ENCODE measurements at places on chromosomes 3 and 15.

GRCh38 chr3:5202222-5202621 is 14.7 kb downstream of the EDEM1 start:
- DNase-seq = no peak

DNA sequence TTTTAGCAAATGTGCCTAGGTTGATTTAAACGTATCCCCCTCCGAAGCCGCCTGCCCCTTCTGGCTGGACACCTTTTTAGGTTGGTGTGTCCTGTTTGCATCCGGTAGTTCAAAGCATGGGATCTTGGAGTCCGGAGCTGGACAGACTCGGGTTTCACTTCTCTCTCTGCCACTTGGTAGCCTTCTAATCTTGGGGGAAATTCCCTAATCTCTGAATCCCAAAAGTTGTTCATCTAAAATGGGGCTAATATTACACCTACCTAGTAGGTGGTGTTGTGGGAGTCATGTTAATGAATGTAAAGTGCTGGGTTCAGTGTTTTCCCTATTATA is 760 bp downstream of the FANCI start:
- no peak for DNase-seq

GRCh38 chr3:37963016-37963415 is 27.6 kb upstream of the VILL start:
- no peak for DNase-seq

- peak; percentile 12 for DNase-seq
These were observed 43.1 kb downstream of the XXYLT1 start for GRCh38 chr3:195227871-195228270.

GRCh38 chr15:35000511-35000910 is 12.4 kb upstream of the ZNF770 start:
- peak; percentile 98 for DNase-seq

DNA sequence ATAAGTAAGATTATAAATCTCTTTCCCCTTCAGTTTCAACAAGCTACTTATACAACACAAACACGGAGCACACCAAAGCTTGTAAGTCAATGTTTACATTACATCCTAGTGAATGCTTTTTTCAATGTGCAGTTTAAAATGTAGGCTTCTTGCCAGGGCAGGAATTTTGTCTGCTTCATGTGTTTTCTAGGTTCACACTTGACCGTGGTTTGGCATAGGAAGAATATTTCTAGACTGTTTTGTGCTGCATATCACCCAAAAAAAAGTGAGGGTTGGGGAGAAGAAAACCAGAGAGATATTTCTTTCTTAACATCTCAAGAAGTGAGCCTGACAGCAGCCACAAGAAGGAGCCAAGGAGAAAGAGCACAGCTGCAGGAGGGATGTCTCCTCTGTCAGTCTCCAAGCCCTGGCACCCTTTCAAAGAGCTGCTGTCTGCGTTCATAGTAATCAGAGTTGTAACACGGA is 255.8 kb downstream of the MEIS2 start:
- no peak for DNase-seq

DNA sequence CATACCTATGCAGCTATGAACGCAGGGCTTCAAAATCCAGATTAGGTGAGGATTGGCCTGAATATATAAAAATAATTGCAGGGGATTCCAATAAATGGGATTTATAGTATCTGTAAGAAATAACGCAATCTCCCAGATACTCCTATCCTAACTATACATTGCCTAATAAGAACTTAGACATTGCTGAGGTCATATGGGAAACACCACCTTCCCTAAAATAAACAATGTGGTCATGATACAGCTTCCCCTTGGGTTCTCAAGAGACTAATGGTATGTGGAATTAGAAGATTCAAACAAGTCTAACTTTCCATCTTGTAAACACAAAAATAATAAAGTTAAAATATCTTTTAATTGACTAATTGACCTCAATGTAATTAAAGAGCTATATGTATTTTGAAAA is 28.2 kb downstream of the UBE3A start:
- DNase-seq = peak; percentile 74

- DNase-seq = no peak
These were observed 80.1 kb downstream of the FEZF2 start for GRCh38 chr3:62293051-62293780.

- peak; percentile 76 for DNase-seq
These were observed 5.5 kb downstream of the BMF start for GRCh38 chr15:40102897-40103858.

DNA sequence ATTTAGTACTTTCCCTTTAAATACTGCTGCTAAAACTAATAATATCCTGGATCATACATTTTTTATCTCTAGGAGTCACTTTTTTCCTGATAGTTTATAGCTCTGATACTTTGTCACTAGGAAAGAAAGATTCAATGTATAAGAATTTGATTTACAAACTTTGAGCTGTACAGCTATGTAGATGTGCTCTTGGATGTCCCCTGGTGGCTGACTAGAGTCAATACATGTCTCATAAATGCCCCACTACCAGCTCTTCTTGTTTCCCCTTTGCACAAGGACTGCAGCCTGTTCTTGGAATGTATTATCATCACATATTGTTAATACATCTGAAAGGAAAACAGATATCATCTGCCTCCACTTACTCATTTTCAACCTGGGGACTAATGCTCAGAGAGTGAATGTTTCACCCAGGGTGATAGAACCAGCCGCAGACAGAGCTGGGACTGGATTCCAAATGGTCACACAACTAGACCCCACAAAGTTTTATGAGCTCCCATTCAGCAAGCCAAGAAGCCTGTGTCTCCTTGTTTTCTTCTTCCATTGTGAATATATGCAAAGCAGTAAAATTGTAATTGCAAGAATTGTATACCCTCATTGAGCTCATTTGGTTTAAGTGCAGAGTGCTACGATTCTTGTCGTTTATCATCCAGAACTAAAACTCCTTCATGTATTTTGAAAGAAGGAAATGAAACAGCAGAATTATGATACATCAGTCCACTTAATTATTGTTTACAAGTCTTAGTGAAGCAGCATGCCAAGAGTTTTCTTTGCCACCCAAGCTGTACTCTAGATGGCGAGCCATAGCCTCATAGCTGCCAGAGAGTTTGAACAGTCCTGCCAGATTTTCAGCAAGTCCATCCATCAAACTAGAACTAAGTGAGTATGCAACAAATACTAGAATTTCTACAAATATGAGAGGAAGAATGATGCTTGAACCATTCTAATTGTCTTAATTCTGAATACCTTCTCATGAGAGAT is 261.6 kb upstream of the LMCD1 start:
- peak; percentile 61 for DNase-seq

- peak; percentile 100 for DNase-seq
These were observed 252.2 kb upstream of the TBL1XR1 start for GRCh38 chr3:177449360-177450006.

GRCh38 chr3:58955308-58955707 is 94.5 kb downstream of the CFAP20DC start:
- no peak for DNase-seq

GRCh38 chr3:20405231-20405630 is 219.2 kb upstream of the SGO1 start:
- no peak for DNase-seq

DNA sequence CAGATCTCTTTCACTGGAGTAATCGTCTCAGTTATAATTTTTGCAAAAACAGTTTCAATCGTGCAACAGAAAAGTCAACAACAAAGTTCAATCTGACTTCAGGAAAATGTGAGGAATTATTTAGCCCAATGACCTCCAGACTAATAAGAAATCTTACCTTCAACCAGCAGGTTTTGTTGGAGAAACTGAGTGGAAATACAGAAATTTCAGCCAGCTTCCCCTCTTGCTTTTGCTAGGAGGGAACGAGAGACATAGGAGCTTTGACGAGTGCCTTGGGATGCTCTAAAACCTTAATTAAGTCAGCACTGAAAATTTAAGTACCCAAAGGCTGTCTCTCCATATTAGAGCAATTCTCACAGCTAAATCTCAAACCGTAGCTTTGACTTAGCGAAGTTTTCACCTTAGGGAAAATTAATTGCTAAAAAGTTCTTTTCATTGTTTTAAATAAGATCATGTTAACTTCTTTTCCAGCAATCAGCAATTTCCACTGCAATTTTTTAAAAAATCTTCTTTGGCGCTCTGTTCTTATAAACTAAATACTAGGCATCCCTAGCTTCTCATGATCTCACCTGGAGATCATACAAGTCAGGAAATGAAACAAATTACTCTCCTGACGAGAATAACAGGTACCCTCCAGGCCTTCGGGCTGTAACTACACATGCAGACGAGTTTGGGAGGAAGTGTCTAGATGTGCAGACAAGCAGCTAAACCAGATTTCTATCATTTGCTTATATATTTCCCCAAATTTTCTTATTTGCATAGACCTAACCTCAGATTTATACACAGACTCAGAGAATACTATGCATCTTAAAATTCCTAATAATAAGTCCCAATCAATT is 250.2 kb downstream of the FAM43A start:
- DNase-seq = no peak

- peak; percentile 66 for DNase-seq
These were observed at the start of gene LIPH for GRCh38 chr3:185552358-185552877. Gene LIPH, minus strand, starts transcription at chr3:185552588. Its CDS starts 117 bp downstream, at chr3:185552471.

DNA sequence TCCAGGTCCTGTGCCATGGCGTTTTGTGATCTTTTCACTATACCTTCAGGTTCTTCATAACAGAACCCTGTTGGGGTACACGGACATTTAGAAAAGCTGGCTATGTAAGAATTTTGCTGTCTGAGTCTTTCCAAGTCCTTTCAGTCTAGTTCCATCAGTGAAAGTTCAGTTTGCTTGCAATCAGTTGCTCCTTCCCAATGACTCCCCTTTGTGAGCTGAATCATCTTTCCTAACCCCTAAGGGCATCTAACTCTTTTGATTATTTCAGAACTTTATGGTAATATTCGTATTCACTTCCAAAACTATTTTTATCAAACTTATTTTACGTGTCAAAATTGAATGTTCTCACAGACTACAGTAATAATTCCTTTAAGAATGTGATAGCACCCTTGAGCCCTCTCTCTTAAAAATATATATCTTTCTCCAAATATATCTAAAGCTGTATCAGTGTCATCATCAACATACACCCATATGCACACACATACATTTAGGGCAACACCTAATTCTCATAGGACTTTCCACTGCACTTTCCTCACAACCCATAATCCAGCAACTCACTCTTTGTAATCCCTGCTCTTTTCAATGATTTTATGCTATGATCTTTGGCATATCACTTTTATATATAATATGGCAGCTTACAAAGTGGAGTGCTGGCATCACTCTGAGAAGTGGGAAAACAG is 263.7 kb downstream of the GBE1 start:
- DNase-seq = peak; percentile 37

DNA sequence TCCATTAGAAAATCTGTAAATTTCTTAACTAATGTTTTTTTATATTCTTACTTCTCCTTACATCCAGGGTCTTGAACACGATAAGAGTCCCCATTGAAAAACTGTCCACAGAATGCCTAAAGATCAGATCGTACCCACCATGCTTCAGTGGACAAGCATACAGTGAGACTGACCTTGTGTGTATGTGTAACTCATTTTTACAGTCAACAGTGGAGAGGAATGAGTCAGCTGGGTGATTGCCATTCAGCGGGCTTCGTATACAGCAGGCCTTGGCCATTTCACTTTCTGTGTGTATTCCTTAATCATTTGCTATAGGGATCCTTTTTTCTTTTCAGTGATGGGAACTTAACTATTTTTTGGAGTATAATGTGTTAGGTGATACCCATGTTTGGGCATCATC is 10.6 kb downstream of the PARP14 start:
- DNase-seq = peak; percentile 77

- peak; percentile 45 for DNase-seq
These were observed 120.0 kb upstream of the CTDSPL start for GRCh38 chr3:37741644-37742043.

DNA sequence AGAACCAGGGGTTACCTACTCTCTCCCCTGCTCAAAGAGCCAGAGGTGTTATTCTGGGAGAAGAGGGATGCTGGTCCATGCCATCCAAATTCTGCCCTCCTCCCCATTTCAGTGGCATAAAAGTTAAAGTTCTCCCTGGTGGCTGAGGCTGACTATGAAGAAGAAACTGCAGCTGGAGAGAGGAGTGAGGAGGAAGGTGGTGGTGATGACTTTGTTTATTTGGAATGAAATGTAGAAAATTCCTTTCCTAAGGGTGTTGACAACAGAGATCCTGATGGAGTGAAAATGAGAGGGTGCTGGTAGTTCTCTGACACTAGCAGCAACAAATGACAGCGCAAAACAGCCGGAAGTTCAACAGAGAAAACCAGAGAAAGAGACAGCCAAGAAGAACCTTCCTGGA is 100.4 kb downstream of the PCCB start:
- DNase-seq = peak; percentile 15

DNA sequence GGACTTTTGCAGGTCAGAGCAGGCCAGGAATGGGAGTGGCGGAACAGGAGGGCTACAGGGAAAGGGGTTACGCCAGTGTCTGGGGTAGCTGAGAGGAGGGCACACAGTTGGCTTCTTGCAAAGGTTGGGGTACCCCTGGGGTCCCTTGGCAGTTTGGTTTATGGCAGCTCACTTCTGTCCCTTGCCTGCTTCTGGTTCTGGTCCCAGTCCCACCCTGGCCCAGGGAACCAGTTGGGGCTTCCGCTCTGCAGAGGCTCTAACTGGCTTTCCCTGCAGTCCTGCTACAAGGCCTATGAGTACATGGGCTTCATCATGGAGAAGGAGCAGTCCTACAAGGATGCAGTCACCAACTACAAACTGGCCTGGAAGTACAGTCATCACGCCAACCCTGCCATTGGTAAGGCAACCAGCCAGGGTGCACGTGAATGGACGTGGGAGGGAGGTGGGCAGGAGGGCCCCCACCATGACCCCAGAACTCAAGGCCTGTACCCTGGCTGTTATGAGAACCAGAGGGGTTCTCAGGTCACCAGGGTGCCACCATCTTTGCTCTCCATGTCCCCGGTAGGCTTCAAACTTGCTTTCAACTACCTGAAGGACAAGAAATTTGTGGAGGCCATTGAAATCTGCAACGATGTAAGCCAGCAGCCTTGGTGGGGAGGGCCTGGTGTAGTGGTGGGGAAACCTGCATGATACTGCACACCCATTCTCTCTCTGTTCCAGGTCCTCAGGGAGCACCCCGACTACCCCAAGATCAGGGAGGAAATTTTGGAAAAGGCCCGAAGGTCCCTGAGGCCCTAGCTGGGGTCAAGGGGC is 15.2 kb downstream of the CSRNP1 start:
- no peak for DNase-seq

GRCh38 chr3:66406163-66406562 is 94.7 kb downstream of the LRIG1 start:
- no peak for DNase-seq

- no peak for DNase-seq
These were observed 57.3 kb downstream of the TMEM212 start for GRCh38 chr3:171900446-171900845.

DNA sequence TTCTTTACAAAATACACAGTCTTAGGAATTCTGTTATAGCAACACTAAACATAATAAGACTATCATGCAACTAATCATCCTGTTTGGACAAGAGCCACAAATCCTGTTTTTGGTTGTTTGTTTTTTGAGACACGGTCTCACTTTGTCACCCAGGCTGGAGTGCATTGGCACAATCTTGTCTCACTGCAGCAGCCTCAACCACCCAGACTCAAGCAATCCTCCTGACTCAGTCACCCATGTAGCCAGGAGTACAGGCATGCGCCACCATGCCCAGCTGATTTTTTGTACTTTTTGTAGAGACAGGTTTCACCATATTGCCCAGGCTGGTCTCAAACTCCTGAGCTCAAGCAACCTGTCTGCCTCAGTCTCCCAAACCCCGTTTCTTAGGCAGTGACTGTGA is 28.3 kb downstream of the NEDD4 start:
- DNase-seq = peak; percentile 61

- peak; percentile 35 for DNase-seq
These were observed 14.3 kb upstream of the CCNL1 start for GRCh38 chr3:157174290-157174648.
